ENCODE measurements at places on chromosomes 4 and X. TPM values are rescaled to one million over a fixed set of nuclear protein-coding genes. Genes with fewer than 3 reads are reported as not detected.

The PASD1 gene
- not detected for polyA plus RNA-seq

DNA sequence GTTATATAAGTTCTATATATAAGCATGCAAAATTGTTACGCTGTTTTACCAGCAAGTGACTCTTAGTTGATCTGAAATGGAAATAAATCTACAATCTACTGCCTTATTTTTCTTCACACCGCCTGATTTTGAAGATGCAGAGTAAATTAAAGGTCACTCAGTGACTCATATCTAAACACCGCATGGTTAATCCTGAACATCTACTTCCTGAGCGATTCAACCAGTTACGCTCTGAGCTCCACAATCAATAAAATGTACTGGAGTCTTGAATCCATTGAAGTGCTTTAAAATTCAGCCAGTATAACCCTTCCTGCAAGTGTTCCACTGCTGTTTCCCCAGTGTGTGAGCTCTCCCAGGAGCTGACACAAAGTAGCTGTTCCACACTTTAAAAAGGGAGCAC lies 192.8 kb downstream of the SLC7A11 start:
- no peak for DNase-seq

- no peak for DNase-seq
Measured at GRCh38 chr4:80053140-80053910, 19.7 kb downstream of the ANTXR2 start.

DNA sequence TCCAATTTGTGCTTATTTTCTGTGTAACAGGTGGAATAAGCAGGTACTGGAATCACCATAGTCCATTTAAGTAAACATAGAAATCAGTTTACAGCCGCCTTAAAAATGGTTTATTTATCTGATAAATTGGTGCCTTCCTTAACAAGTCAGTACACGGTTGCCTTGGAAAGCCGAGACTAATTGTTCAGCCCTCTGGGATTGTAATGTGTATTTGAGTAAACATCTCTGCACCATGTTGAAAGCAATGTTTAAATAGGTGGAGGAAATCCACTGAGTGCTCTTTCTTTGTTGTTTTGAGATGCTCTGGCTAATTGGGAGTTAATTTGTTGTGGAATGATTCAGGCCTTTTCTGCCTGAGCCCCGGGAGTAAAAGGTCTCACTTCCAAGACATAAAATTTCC lies 45.7 kb upstream of the ADRA2C start:
- DNase-seq, result no peak

The CXCL10 gene
- polyA plus RNA-seq, result not detected

DNA sequence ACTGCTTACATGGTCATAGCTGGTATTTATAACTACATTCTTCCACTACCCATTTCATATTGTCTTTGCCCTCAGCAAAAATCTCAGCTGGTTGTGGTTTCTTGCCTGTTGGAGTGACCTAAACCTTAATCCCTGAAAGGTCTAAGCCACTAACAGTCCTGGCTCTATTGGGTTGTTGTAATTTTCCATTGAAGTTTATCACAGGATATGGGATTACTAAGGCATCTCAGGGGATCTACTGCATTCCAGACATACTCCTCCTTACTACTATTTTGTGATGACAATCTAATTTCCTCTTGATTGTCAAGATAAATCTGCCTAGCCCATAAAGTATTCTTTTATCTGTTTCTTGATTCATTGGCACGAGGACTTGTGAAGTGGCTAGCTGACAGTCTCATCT lies 6.2 kb upstream of the OSTC start:
- no peak for DNase-seq

GRCh38 chr4:176575141-176575730 lies 217.5 kb downstream of the VEGFC start:
- DNase-seq, result no peak

GRCh38 chr4:76589872-76590797 lies 155.1 kb downstream of the SHROOM3 start:
- DNase-seq, result peak; percentile 95

DNA sequence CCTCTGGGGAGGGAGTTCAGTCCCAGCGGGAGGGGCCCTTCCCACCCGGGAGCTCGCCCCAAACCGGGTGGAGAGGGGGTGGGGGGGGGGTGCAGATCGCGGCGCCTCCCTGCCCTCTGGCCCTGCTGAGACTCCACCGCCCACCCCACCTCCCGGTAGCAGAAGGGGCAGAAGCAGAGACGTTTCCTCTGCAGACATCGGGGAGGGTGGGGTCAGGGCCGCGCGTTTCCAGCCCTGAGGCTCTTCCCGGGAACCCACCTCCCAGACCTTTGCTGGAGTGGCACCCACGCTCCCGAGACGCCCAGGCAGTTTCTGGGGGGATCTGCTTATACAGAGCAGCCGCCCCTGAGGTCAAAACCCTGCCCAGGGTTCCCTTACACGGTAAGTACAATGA lies 30.2 kb downstream of the CPLX1 start:
- DNase-seq, result no peak

- no peak for DNase-seq
Measured at GRCh38 chr4:64715741-64716140, 306.5 kb upstream of the TECRL start.

- DNase-seq, result no peak
Measured at GRCh38 chrX:39896951-39897740, 200.6 kb downstream of the BCOR start.

Measured in BJ (cell line).